Smooth muscle cell of the brain vasculature (primary cell): ENCODE measurements at places on chromosomes 1 and 21.

DNA sequence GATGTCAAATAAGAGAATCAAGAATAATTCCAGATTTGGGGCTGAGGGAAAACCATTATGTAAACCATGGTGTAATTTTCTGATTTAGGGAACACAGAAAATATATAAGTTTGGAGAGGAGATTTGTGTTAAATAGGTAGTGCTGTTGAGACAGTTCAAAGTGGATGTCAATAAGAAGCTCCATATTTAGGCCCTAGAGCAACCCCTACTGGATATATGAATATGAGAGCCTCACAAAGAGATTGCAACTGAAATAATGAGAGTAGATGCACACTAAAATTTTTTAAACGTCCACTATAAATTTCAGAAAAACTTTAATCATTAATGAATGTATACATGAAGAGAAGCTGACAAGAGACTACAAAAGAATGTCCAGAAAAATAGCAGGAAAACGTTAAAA is 1447.8 kb upstream of the PRMT6 start:
- DNase-seq = no peak

- no peak for DNase-seq
Observed at GRCh38 chr1:208170252-208170651, 73.9 kb downstream of the PLXNA2 start.

- DNase-seq = no peak
Observed at GRCh38 chr1:88433556-88433955, 250.5 kb upstream of the PKN2 start.

DNA sequence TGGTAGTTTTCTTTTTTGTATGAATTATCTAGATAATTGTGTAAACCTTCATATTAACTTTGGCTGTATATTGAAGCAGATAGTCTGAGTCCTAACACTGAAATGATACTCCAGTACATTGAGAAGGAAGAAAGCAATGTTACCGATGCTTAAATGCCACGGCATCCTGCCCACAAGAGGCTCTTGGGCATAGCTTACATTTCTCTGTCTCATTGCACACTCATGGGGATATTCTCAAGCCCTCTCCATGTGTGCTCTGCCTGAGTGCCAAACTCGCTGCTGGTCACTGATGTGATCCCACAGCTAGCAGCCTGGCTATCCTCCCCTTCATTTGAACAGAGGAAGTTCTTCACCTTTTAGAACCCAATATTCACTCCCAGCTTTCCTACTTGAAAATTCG is 179.4 kb downstream of the TGFB2 start:
- DNase-seq = no peak

- DNase-seq = no peak
Observed at GRCh38 chr1:22670352-22670975, 17.4 kb downstream of the C1QB start.
